Stimulated activated CD8-positive, alpha-beta memory T cell treated with anti-CD3 and anti-CD28 coated beads, Interleukin-2, amount 100 ng/mL, for 48 hours (primary cell): ENCODE measurements at places on chromosomes 6 and 20.

DNA sequence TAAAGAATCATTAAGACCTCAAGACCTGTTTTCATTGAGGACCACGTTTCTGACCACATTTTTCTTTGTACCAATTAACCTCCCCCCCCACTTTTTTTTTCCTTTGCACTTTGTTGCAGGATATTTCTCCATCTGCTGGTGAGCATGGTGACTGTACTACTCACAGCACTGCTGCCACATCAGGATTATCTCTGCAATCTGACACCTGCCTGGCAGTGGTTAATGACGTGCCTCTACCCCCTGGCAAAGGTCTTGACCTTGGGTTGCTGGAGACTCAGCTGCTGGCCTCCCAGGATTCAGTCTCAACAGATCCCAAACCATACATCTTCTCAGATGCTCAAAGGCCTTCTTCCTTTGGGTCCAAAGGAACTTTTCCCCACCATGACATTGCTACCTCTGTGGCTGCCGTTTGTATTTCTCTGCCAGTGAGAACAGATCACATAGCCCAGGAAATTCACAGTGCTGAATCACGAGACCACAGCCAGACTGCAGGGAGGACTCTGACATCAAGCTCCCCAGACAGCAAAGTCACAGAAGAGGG is 46.6 kb upstream of the EDN3 start:
- DNase-seq, result no peak

DNA sequence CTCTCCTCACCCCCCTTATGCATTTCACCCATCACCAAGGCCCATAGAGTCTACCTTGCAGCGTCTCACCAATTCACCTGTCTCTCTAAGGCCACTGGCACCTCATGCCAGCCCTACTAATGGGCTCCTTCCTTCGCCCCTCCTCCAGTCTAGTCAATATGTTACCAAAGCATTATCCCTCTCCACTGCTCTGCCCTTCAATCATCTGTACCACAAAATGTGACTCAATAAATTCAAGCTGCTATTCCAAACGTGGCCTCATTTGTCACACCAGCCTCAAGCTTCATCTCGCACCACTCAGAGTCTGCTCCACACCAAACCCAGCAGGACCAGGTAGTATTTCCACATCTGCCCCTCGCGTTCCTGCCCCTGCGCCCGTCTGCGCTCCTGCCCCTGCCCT is 21.8 kb upstream of the RPS6KA2 start:
- DNase-seq, result no peak

GRCh38 chr20:33900521-33901131 is 89.5 kb downstream of the CHMP4B start:
- DNase-seq, result no peak

DNA sequence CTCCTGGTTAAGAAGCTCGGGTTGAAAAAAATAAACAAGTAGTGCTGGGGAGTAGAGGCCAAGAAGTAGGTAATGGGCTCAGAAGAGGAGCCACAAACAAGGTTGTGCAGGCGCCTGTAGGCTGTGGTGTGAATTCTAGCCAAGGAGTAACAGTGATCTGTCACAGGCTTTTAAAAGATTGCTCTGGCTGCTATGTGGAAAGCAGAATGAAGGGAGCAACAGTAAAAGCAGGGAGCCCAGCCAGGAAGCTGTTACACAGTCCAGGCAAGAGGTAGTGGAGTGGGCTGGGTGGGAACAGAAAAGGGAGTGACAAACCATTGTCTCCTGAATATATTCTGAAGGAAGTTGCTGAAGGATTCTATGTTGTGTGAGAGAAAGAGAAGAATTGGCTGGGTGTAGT is 2.0 kb downstream of the HFE start:
- no peak for DNase-seq

DNA sequence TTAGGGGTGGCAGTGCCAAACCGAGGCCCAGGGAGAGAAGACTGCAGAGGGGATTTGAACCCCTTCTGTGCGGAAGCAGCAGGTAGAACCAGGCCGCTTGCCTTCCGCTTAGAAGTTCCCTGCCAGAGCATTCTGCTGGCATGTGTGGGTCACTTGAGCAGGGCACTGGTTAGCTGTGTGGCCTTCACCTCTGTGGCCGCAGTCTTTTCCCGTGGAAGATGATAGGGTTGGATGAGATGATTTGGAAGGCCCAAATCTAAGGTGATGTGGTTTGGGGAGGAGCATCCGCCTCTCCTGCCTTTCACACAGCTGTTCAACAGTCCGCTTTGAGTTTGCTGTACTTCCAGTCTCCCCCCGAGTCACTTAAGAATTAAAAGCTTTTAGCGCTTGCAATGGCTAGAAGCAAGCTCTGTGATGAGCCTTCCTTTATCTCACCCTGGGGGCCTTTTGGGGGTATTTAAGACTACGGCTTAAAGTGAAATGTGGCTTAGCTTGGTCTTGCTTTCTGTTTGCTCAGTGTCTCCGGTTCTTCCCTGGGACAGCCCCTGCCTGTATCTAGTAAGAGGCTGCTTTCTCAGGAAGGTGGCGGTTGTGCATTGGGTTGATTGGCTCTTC is 743 bp downstream of the CMTR1 start:
- peak; percentile 8 for DNase-seq

DNA sequence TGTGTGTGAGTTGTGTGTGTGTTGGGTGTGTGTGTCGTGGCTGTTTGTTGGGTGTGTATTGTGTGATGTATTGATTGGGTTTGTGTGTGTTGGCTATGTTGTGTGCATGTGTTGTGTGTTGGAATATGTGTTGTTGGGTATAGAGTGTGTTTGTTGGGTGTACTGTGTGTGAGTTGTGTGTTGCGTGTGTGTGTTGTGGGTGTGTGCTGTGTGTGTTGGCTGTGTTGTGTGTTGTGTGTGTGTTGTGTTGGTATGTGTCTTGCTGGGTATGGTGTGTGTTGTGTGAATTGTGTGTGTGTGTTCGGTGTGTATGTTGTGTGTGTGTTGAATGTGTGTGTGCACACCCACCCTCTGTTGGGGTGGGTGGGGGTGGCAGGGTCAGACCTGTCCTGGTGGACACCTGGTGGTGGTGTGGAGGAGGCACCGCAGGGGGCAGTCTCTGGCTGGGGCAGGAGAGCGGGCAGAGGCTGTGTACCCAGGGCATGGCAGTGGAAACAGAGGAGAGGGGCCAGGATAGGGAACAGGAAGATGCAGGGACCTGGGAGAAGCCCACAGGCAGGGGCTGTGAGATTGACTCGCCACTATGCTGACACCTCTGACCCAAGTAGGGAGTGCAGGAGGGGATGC is 25.5 kb upstream of the PXDC1 start:
- no peak for DNase-seq

GRCh38 chr6:13336553-13336952 is 8.2 kb upstream of the TBC1D7 start:
- peak; percentile 44 for DNase-seq

DNA sequence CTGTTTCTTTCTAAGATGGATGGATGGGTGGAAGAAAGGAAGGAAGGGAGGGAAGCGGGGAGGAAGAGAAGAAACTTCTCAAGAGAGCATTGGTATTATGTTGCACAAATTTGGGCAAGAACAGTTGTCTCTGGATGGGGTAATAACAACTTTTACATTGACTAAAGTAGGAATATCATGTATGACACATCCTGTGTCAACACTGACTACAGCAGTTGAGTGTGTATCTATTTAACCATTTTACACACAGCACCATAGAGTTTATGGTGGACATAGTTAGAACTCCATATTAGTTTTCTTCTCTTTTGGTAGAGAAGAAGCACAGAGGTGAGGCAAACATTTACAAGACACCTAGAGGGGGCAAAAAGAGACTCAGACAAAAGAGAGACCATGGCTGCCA is 44.2 kb upstream of the RNF146 start:
- DNase-seq, result no peak

DNA sequence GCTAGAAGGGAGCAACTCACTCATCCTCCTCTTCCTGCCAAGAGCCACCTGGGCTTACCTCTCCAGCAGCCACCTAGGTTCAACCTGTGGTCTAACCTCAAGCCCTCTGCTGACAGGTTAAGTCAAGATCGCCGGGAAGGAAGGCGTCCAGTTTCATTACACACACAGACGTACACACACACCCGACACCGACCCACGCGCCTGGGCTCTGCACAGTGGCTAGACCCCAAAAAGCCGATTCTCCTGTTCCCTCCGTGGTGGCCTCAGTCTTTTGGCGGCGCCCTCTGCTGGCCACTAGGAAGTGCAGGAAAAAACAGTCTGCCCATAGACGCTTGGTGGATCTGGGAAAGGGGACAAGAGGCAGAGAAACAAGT is 52.8 kb downstream of the MRPL14 start:
- DNase-seq, result peak; percentile 70

- no peak for DNase-seq
These were observed 104.2 kb upstream of the DST start for GRCh38 chr6:56746767-56747504.

DNA sequence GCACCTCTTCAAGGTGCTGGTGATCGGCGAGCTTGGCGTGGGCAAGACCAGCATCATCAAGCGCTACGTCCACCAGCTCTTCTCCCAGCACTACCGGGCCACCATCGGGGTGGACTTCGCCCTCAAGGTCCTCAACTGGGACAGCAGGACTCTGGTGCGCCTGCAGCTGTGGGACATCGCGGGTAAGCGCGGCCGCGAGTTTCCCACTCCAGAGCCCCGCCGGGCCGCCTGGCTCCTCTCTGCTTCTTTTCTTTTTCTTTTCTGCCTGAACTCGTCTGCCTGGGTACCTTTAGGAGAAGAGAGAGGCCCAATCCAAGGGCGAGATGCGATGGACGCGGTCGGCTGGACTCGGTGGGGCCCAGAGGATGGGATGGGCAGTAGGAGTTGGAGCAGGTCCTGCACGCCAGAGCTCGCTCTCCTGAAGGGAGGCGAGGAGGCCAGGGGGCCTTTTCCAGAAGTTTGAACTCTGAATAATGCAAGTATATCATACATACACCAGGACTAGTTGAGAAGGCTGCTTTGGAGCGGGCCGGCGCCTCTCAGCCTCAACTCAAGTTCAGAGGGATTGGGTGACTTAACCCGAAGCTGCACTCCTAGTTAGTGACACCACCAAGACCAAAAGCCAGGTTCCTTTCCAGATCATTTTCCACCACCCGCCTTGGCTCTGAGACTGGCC is 445 bp downstream of the RAB32 start:
- DNase-seq, result no peak

GRCh38 chr6:44341095-44341890 is 1.2 kb upstream of the SPATS1 start:
- no peak for DNase-seq

- no peak for DNase-seq
These were observed at the start of gene SPEF1 for GRCh38 chr20:3781153-3781910. SPEF1 (minus strand) TSS chr20:3781448; CDS start chr20:3781287, 161 bp downstream.

- no peak for DNase-seq
These were observed 237.5 kb downstream of the ATXN1 start for GRCh38 chr6:16523606-16524379.
